ENCODE measurements at places on chromosomes 4 and X. TPM values are rescaled to one million over a fixed set of nuclear protein-coding genes. Genes with fewer than 3 reads are reported as not detected.

The VCX3B gene
- not detected for total RNA-seq

The CACNA1F gene
- total RNA-seq = 0.09 TPM

The MAGEB2 gene
- total RNA-seq = not detected

The ESX1 gene
- total RNA-seq = not detected

The AKAP14 gene
- total RNA-seq = not detected

The APBB2 gene
- 50.6 TPM for total RNA-seq

The C1GALT1C1 gene
- total RNA-seq = 15.6 TPM

The UGT2B11 gene
- 0.13 TPM for total RNA-seq

The PPBP gene
- total RNA-seq = 4.5 TPM

Data from muscle of leg (tissue), 16 donors.